Stimulated activated CD8-positive, alpha-beta memory T cell treated with anti-CD3 and anti-CD28 coated beads, Interleukin-12 subunit alpha, Interleukin-12 subunit beta, amount 100 ng/mL, for 1 hour (primary cell): ENCODE measurements at places on chromosomes 1 and 21.

DNA sequence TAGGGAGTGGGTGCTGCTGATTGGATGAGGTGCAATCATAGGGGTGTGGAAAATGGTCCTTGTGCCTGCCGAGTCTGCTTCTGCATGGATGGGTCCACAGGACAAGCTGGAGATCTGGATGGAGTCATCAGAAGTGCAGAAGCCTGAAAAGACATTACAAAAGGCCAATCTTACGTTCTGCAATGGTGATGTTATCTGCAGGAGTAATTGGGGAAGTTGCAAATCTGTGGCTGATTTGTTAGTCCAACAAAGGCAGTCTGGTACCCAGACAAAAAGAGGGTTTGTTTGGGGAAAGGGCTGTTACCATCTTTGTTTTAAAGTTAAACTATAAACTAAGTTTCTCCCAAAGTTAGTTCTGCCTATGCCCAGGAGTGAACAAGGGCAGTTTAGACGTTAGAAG is 166.5 kb downstream of the PGBD5 start:
- no peak for DNase-seq

DNA sequence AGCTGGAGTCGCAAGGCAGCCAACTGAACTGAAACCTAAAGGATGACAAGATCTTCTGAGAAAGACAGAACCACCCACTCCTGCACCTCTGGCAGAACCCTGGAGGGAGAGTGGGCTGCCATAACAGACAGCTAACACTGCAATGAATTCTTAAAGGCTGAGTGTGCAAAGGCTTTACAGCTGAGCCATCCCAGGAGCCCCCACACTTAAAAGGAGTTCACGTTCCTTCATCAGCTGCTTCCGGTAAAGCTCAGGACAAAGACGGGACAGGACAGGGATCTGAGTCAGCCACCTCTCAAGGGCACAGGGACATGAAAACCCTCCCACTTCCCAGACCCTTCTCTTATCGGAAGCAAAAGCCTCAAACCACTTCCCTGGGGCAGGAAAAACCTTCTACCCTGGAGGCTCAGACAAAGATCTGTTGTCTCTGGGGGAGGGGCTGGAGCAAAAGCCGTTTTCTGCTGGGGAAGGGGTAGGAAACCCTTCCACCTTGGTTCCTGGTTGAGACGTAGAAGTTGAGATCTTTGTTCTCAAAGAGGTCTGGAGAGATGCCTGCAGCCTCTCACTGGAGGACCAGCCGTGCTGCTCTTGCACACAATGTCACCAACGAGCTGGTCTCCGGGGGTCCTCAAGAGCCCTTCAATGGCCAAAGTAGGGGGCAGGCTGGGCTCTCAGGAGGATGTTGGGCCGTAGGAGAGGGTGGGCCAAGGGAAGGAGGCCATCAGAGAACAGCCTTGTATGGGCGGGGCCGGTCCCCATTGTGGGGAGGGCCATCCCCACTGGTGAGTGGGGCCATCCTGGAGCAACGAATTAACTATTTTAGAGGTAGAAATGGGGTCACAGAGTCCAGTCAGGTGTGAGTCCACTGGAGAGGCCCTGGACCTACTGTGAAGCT is 452.4 kb downstream of the PTPRU start:
- no peak for DNase-seq

DNA sequence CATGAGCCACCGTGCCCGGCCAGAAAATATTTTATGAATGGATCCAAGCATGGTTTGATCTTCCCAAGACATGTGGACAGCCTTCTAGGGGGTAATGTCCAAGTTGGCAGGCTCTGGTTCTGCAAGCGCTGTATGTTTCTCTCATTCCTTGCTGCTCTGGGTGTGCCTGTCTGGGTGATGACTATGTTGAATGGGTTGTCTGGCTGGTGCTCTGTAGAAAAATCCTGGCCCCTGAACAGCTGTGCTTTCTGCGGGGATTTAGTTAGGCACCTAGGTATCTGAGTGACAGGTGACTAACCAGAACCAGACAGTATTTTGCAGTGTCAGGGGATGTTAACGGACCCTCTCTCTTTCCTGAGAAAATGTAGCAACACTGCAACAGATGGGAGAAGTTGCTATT is 14.1 kb downstream of the HUNK start:
- DNase-seq: no peak

- no peak for DNase-seq
Measured at GRCh38 chr21:31078796-31079195, 40.5 kb upstream of the KRTAP19-8 start.

GRCh38 chr1:1461721-1462317 is 9.7 kb upstream of the ATAD3B start:
- DNase-seq: no peak

DNA sequence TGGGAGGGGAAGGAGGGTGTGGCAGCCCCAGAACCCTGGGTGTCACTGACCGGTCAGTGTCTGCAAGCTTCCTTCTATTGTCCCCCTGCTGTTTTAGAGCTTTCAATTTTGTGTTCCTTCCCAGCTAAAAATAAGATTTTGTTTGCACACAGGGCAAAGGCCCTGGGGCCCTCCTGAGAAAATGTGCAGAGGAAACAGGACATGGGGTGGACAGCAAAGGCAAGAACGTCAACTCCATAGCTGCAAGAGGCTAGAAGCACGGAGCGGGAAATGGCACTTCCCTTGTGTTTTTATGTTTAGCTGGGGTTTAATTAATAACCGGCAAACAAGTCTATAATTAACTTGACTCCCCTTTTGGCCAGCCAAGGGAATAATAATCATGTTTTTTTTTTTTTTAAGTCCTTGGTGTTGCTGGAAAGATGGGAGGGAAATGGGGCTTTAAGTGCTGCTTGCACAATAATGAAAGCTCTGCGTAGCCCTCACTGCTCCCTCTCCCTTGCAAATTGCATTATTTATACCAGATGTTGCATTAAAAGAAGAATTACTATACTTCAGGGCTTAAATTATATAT is 261.4 kb upstream of the USP24 start:
- no peak for DNase-seq

GRCh38 chr1:172162236-172162635 is 258.2 kb upstream of the C1orf105 start:
- no peak for DNase-seq

DNA sequence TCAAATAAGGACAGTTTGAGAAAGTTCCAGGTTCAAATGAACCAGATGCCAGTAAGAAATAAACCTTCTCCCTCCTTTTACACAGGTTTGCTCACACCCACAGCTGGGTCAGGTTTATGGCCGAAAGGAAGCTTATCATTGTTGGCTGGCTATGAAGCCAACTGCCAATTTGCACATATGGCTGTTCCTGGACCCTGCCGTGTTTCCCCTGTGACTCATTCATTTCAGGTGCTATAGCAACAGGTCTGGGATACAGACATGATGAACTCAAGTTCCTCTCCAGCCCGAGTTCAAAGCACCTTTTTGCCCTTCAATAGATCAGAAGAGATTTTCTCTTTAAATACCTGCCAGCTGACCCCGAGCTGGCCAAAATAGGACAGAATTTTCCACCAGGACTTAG is 134.4 kb upstream of the SMYD2 start:
- no peak for DNase-seq

DNA sequence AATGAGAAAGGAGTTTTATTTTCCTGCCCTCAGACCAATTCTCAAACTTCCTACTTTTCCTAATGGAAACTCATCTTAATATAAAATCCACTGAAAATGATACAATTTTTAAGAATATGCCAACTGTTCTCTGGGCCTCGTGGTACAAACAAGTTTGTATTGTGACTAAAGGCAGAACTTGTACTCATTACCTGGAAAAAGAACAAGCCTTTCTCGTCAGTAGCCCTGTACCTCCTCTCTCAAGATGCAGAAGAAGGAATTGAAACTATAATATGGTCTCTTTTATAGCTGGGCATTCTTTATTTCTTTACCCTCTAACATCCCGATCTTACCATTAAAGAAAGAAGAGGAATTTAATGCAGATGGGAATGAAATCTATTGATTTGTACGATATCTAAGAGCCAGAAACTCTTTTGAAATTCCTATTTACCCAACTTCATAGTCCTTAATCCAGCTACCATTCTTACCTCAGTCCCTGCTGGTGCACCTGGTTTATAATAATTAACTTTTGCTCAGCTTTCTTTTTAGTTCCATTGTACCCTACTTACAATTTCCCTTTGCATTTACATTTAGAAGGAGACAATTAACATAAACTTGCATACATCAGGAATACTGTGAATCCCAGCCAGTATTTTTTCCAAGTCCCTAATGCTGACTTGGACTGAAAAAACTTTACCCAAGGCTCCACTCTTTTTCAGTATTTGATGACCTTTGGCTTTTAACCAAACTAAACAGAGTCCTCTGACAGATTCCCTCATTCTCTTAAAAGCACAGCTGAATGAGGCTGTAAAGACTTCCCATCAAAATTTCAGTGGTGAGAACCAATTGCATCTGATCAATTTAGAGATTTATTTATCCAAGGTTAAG is 1162.4 kb downstream of the BRINP3 start:
- no peak for DNase-seq

- DNase-seq: no peak
Measured at GRCh38 chr21:24890021-24890420, 717.3 kb downstream of the MRPL39 start.

DNA sequence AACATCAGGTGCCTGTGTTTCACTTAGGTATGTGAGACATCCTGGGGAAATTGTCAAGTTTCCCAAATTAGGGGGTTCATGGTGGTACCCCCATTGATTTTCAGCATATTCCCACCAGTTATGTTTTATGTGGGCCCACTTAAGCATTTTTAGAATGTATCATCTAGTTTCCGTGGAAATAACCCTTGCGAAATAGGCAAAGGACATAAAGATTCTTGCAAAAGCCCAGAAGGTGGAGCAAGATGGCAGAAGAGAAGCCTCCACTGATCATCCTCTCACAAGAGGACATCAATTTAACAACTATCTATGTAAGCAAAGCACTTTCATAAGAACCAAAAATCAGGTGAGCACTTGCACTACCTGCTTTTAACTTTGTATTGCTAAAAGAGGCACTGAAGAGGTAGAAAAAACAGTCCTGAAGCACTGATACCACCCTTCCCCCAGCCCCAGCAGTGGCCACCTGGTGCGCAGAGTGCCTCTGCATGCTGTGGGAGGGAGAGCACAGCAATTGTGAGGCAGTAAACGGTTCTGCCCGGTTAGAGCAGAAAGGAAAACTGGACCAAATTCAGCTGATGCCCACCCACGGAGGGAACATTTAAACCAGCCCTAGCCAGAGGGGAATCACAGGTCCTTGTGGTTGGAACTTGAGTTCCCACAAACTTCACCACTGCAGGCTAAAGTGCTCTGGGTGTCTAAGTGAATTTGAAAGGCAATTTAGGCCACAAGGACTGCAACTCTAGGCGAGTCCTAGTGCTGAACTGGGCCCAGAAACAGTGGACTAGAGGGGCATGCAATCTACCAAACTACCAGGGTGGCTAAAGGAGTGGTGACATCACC is 23.2 kb downstream of the MCOLN2 start:
- DNase-seq: no peak

GRCh38 chr1:229599218-229599954 is 26.5 kb downstream of the TAF5L start:
- DNase-seq: no peak

DNA sequence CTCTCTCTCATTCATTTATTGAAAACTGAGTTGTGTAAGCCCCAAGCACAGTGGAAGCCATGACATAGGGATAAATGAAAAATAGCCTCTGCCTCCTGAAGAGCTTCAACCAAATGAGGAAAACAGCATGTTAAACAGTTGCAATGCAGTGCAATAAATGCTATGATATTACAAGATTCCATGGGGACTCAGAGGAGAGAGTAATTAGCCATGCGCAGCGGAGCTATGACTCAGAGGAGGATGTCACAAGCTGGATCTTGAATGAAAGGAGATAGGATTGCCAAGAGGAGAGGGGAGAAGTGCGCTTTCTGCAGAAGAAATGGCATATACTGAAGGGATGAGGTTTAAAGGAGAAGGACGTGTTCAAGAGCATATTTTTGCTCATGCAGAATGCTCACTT is 231.3 kb upstream of the PLXNA2 start:
- no peak for DNase-seq

GRCh38 chr1:65921446-65921845 is 128.8 kb downstream of the PDE4B start:
- DNase-seq: no peak

DNA sequence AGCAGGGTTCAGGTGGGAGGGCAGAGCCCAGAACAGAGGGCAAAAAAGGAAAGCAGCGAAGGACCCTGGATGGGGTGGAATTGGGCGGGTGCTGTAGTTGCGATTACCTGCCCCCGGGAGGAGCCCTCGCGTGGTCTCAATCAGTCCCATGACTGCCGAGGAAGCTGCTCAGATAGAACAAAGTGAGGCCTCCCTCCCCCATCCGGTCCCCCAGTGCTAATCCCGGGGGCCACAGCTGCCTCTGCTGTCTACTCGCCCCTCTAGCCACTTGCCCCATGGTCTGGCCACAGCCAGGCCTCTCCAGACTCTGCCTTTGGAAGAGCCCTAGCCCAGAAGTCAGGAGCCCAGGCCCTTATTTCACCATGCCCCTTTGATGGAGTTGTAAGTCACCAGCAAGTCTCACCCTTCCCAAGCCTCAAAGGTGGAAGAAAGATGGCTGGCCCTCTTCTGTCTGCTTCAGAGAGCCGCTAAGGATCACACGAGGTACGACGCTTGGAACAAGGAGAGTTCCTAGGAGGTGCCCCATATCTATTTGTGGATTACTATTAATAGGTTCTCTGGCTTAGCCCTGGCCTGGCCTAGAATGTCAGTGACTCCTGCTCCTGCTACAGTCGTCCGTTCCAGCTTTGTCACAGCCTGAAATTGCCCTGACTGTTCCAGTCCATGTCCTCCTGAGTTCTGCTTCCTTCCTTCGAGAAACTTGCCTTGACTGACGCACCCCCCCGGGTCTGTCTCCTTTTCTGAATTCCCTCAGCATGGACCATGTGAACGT is 16.4 kb downstream of the ECHDC2 start:
- no peak for DNase-seq

- no peak for DNase-seq
Measured at GRCh38 chr1:211635597-211636205, 39.7 kb downstream of the NEK2 start.

DNA sequence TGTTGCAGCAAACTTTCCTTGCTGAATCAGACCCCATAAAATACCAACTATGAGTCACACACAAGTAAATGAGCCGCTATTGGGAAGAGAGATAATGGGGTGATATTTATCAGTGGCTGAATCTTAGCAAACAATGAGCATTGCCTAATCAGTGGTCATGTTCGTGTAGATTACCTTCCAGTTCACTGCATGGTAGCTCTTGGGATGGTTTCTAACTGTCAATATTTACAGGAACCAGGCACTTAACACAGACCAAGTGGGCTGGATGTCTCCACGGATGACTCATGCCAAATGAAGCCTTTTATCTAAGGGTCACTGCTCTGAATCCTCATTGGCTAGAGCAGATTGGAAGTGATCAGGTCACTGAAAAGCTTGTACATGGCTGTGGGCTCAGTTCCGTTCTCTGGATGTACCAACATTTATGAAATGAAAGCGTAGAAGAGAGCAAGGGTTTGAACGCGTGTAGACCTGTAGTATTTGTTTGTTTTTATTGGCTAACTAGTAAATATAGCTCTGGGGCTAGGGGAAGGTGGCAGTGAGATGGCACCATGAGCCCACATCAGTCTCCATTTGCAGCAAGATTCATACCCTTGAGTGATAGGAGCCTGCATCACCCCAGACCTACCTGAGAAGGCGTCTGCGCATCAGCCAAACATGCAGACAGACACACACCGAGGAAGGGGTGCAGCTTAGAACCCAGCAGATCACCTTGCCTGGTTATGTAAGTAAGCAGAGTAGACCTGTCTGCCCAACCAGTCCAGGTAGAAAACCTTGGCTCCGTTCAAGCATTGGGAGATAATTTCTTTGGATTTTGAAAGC is 153.3 kb downstream of the TOMM20 start:
- DNase-seq: no peak
